ENCODE measurements at places on chromosomes 4 and X.

DNA sequence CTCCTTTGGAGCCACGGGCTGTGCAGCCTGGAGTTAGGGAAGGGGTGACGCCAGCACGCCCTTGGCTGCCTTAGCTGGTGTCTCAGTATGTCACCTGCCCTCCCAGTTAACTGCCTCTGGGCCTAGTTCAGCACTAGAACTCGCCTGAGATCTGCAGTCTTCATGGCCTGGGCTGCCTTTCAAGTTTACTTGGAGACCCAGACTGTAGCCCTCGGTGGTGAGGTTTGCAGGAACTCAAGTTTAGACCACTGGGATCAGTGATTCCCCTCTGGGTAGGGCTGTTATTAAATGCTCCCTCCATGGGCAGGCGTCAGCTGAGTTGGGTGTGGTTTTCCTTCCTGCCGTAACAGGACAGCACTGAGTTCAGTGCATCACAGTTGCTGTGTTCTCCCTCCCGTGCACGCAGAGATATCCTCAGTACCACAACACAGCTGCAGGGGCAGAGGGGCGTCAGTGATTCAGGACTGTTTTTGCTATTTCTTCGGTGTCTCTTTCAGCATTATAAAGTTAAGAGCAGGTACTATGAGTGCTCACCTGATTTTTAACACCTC lies 30.5 kb downstream of the PLAC8 start:
- peaks cover 27% of the 10 kb centered on the region for H3K36me3 ChIP-seq
- peaks cover 3% of the 10 kb centered on the region for H3K27me3 ChIP-seq
- H3K27ac ChIP-seq, result peak overlapping the region; percentile 86
- peak; percentile 79 for DNase-seq

DNA sequence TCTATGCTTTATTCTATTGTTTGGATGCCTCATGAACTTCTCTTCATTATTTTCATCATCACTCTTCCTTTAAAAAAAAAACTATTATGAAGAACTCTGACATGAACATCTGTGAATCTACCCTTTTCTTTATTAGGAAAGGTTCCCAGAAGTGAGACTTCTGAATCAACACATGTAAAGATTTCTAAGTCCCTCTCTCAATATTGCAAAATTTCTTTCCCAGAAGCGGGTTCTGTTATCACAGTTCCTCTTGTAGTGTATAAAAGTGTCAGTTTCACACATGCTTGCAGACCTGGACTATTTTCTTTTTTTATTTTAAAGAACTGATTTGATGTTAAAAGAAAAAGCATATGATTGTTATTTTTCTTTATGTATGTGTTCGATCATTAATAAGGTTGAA lies 330.8 kb upstream of the KLF3 start:
- H3K4me1 ChIP-seq, result peaks cover 38% of the 10 kb centered on the region
- H3K27ac ChIP-seq, result no peak overlapping the region

- H3K4me1 ChIP-seq, result no peaks in the 10 kb centered on the region
- no peak overlapping the region for H3K4me3 ChIP-seq
- H3K27me3 ChIP-seq, result no peaks in the 10 kb centered on the region
Observed at GRCh38 chr4:85790582-85790981, 315.6 kb downstream of the ARHGAP24 start.

DNA sequence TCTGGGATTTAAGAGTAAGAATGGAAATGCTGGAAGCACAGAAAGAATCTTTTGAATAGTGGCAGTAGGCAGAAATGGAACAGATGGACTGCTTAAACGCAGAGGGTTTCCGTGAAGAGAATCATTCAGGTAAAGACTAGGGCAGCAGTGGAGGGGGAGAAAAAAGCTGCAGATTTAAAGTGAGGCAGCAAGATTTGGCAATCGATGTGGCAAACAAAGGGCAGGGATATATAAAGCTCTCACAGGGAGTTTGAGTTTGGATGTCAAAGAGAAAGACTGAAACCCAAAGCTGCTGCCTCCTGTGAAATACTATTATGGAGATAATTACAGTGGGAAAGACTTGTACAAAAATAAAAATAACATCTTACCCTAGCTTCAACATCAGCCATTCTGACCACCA lies 384.0 kb downstream of the CENPC start:
- no peak overlapping the region for H3K4me3 ChIP-seq
- H3K36me3 ChIP-seq, result no peaks in the 10 kb centered on the region
- H3K27ac ChIP-seq, result no peak overlapping the region

DNA sequence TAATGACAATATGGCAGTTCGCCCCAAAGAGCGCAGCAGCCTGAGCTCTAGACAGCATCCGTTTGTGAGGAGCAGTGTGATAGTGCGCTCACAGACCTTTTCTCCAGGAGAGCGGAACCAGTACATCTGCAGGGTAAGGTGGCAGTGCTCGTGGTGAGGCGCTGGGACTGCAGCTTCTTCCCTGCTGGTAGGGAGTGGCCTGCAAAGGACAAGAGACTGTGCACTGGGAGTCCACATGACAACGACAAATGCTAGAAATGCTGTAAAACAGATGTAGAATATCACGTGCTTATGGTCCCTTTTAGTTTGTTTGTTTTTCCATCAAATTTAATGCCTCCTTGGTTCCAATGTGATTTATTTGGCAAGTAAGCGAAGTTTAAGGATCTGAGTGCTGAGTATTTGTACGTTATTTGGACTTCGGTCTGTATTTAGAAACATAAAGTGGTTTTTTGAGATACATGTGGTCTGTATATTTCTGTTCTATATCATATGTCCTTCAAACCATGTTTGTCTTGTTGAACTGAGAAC lies 35.8 kb downstream of the CLDN22 start:
- no peaks in the 10 kb centered on the region for H3K36me3 ChIP-seq
- H3K4me1 ChIP-seq, result no peaks in the 10 kb centered on the region

DNA sequence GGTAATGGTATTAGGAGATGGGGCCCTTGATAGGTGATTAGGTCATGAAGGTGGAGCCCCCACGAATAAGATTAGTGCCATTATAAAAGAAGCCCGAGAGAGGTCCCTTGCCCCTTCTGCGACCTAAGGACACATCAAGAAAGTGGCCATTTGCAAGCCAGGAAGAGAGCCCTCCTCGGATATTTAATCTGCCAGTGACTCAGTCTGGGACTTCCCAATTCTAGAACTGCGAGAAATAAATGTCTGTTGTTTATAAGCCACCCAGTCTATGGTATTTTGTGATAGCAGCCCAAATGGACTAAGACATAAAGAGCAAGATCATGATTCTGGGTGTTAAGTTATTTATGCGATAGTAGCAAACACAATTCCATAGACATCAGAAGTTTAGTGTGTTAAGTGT lies 192.2 kb downstream of the LDB2 start:
- no peak overlapping the region for H3K27ac ChIP-seq
- H3K4me1 ChIP-seq, result no peaks in the 10 kb centered on the region
- no peak overlapping the region for H3K4me3 ChIP-seq
- no peaks in the 10 kb centered on the region for H3K27me3 ChIP-seq

GRCh38 chrX:30888526-30889146 lies 418 bp downstream of the TAB3 start:
- no peaks in the 10 kb centered on the region for H3K27me3 ChIP-seq
- no peak for DNase-seq
- H3K4me1 ChIP-seq, result peaks cover 10% of the 10 kb centered on the region
- H3K27ac ChIP-seq, result peak overlapping the region; percentile 38
- H3K4me3 ChIP-seq, result peak overlapping the region; percentile 66
- H3K36me3 ChIP-seq, result no peaks in the 10 kb centered on the region

DNA sequence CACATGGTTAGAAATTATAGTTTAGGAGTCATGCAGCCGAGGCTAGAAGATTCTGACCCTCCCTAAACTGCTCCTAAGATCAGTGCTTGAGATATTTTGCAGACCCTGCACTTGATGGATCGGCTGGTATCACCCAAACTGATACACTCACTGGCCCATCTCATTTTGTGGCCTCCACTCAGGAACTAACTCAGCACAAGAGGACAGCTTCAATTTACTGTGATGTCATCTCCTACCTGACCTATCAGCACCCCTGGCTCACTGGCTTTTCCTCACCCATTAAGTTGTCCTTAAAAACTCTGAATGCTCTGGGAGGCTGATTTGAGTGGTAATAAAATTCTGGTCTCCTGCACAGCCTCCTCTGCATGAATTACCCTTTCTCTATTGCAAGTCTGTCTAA lies 450.9 kb downstream of the PCDH10 start:
- no peaks in the 10 kb centered on the region for H3K4me1 ChIP-seq
- H3K27me3 ChIP-seq, result no peaks in the 10 kb centered on the region
- no peak for DNase-seq
- H3K36me3 ChIP-seq, result no peaks in the 10 kb centered on the region
- H3K27ac ChIP-seq, result no peak overlapping the region

Data from T-cell (primary cell).